Spinal cord (tissue), 10 donors: ENCODE measurements at places on chromosomes 7 and 10. TPM values are rescaled to one million over a fixed set of nuclear protein-coding genes. Genes with fewer than 3 reads are reported as not detected.

DNA sequence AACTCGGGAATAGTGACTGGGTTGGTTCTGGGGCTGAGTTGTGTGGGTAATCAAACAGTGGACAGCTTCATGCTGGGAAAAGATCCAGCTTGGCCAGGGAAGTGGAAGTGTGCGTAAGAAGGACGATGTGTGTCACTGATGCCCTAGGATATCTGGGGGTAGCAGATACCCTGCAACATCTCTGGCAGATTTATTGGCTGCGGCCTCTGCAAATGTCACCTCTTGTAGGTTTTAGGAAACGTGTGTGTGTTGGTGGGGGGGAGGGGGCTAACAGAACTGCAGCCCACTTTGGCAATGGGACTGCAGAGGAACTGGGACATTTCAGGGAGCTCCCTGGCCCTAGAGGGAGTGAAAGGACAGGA is 965 bp upstream of the AGAP3 start:
- H3K4me3 ChIP-seq: peak overlapping the region; percentile 68
- no peaks in the 10 kb centered on the region for H3K27me3 ChIP-seq
- no peak for DNase-seq
- H3K4me1 ChIP-seq: peaks cover 70% of the 10 kb centered on the region
- H3K27ac ChIP-seq: peak overlapping the region; percentile 97

GRCh38 chr10:77390481-77390891 is 247.1 kb downstream of the KCNMA1 start:
- H3K27ac ChIP-seq: no peak overlapping the region
- no peak for DNase-seq
- no peaks in the 10 kb centered on the region for H3K27me3 ChIP-seq
- no peak overlapping the region for H3K4me3 ChIP-seq
- peaks cover 9% of the 10 kb centered on the region for H3K4me1 ChIP-seq

DNA sequence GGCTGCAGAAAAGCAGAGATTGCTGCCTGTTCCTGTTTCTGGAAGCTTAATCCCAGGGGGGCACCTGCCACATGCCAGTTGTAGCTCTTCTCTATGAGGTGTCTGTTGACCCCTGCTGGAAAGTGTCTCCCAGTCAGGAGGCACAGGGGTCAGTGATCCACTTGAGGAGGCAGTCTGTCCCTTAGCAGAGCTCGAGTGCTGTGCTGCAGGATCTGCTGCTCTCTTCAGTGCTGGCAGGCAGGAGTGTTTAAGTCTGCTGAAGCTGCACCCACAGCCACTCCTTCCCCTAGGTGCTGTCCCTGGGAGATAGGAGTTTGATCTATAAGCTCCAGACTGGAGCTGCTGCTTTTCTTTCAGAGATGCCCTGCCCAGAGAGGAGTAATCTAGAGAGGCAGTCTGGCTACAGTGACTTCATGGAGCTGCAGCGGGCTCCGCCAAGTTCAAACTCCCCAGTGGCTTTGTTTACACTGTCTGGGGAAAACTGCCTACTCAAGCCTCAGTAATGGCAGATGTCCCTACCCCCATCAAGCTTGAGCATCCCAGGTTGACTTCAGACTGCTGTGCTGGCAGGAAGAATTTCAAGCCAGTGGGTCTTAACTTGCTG is 57.6 kb upstream of the CROT start:
- no peak for DNase-seq
- H3K4me1 ChIP-seq: no peaks in the 10 kb centered on the region
- H3K4me3 ChIP-seq: no peak overlapping the region

Gene CLRN3
- 0.17 TPM for total RNA-seq

DNA sequence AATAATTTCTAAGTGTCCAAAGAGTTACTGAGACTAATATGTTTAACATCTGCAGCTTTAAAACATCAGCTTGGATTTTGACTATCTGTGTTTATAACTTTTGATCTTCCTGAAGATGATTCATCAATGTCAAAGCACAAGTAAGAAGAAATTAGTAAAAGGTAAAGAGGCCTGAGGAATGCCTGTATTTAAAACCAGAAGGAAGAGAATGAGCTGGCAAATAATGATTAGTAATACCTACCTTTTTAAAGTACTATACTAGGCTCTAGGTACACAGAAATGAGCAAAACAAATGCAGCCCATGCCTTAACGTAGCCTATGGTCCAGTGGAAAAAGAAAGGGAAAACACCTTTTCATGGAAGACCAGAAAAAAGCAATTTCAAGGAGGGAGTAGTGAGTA is 158.0 kb downstream of the KCND2 start:
- H3K4me3 ChIP-seq: no peak overlapping the region
- no peaks in the 10 kb centered on the region for H3K36me3 ChIP-seq
- DNase-seq: no peak
- no peaks in the 10 kb centered on the region for H3K4me1 ChIP-seq

GRCh38 chr10:111221682-111222480 is 145.1 kb downstream of the ADRA2A start:
- no peaks in the 10 kb centered on the region for H3K27me3 ChIP-seq
- H3K36me3 ChIP-seq: no peaks in the 10 kb centered on the region
- DNase-seq: no peak
- no peak overlapping the region for H3K4me3 ChIP-seq
- H3K4me1 ChIP-seq: no peaks in the 10 kb centered on the region

GRCh38 chr7:47945261-47946015 is 2.8 kb downstream of the PKD1L1 start:
- H3K4me1 ChIP-seq: peaks cover 5% of the 10 kb centered on the region
- peak; percentile 75 for DNase-seq
- H3K27ac ChIP-seq: no peak overlapping the region
- H3K36me3 ChIP-seq: no peaks in the 10 kb centered on the region

Gene MBL2
- total RNA-seq: not detected

Gene SND1
- total RNA-seq: 125 TPM

- H3K27ac ChIP-seq: no peak overlapping the region
- H3K27me3 ChIP-seq: no peaks in the 10 kb centered on the region
- peaks cover 63% of the 10 kb centered on the region for H3K36me3 ChIP-seq
- no peak for DNase-seq
- peaks cover 3% of the 10 kb centered on the region for H3K4me1 ChIP-seq
- no peak overlapping the region for H3K4me3 ChIP-seq
Observed at GRCh38 chr7:47284691-47285635, 296.9 kb downstream of the TNS3 start.

- no peaks in the 10 kb centered on the region for H3K4me1 ChIP-seq
- H3K36me3 ChIP-seq: peaks cover 2% of the 10 kb centered on the region
- H3K27me3 ChIP-seq: no peaks in the 10 kb centered on the region
- no peak overlapping the region for H3K4me3 ChIP-seq
- DNase-seq: no peak
Observed at GRCh38 chr10:99369551-99369950, 40.4 kb downstream of the CNNM1 start.

DNA sequence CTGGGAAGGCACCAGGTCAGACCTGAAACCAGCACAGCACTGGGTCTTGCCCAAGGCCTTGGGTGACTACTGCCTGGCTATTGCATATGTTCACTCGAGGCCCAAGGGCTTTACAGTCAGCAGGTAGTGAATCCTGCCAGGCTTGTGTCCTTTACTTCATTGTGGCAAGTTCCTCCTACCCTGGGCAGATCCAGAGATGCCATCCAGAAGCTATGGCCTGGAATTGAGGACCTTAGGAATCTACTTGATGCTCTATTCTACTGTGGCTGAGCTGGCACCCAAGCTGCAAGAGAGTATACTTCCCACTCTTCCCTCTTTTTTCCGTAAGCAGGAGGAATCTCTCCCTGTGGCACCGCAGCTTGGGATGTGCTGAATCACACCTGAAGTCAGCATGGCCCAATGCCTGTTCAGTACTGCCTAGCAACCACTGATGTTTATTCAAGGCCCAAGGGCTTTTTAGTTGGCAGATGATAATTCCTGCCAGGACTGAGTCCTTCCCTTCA is 246.7 kb upstream of the CTBP2 start:
- H3K36me3 ChIP-seq: no peaks in the 10 kb centered on the region
- H3K27me3 ChIP-seq: no peaks in the 10 kb centered on the region
- DNase-seq: no peak
- H3K4me3 ChIP-seq: no peak overlapping the region

- no peaks in the 10 kb centered on the region for H3K36me3 ChIP-seq
- H3K27ac ChIP-seq: no peak overlapping the region
- no peaks in the 10 kb centered on the region for H3K4me1 ChIP-seq
- H3K4me3 ChIP-seq: no peak overlapping the region
- DNase-seq: no peak
- H3K27me3 ChIP-seq: no peaks in the 10 kb centered on the region
Observed at GRCh38 chr7:7190142-7190541, 7.8 kb downstream of the C1GALT1 start.

- DNase-seq: no peak
- no peak overlapping the region for H3K27ac ChIP-seq
- no peak overlapping the region for H3K4me3 ChIP-seq
- peaks cover 3% of the 10 kb centered on the region for H3K4me1 ChIP-seq
- no peaks in the 10 kb centered on the region for H3K36me3 ChIP-seq
Observed at GRCh38 chr7:43010061-43010460, 77.9 kb downstream of the MRPL32 start.

- DNase-seq: no peak
- no peak overlapping the region for H3K4me3 ChIP-seq
- H3K27ac ChIP-seq: no peak overlapping the region
- H3K4me1 ChIP-seq: no peaks in the 10 kb centered on the region
- H3K27me3 ChIP-seq: no peaks in the 10 kb centered on the region
Observed at GRCh38 chr10:69662901-69663300, 32.9 kb downstream of the FAM241B start.

DNA sequence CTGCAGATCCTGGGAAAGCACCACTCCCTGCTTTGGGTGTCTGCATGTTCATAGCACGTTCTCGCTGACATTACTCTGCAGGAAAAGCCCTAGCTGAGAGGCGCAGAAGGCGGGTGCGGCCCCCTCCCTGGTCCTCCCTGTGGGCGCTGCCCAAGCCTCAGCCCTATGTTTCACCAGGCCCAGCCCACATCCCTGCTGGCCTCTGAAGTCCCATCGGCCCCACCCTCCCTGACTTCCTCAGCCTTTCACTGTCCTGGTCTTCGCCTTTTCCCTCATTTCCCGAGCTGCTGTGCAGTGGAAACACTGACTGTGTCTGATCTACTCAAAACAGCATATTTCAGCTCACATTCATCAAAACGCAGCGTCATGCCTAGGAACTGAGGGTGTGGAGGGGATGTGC is 36.3 kb upstream of the DIP2C start:
- H3K4me3 ChIP-seq: no peak overlapping the region
- H3K27ac ChIP-seq: no peak overlapping the region
- H3K36me3 ChIP-seq: no peaks in the 10 kb centered on the region
- no peak for DNase-seq
- H3K4me1 ChIP-seq: no peaks in the 10 kb centered on the region

DNA sequence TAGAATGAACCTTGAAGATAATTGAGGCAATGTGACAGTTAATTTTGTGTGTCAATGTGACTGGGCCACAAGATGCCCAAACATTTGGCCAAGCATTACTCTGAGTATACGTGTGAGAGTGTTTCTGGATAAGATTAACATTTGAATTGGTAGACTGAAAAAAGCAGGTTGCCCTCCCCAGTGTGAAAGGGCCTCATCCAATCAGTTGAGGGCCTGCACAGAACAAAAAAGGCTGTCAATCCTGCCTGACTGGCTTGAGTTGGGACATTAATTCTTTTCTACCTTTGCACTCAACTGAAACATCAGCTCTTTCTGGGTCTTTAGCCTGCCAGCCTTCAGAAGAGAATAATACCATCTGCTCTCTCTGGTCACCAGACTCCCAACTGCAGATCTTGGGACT is 56.6 kb upstream of the PDE1C start:
- H3K27ac ChIP-seq: no peak overlapping the region
- no peaks in the 10 kb centered on the region for H3K4me1 ChIP-seq
- no peaks in the 10 kb centered on the region for H3K36me3 ChIP-seq
- H3K27me3 ChIP-seq: no peaks in the 10 kb centered on the region

Gene LIPN
- total RNA-seq: not detected

DNA sequence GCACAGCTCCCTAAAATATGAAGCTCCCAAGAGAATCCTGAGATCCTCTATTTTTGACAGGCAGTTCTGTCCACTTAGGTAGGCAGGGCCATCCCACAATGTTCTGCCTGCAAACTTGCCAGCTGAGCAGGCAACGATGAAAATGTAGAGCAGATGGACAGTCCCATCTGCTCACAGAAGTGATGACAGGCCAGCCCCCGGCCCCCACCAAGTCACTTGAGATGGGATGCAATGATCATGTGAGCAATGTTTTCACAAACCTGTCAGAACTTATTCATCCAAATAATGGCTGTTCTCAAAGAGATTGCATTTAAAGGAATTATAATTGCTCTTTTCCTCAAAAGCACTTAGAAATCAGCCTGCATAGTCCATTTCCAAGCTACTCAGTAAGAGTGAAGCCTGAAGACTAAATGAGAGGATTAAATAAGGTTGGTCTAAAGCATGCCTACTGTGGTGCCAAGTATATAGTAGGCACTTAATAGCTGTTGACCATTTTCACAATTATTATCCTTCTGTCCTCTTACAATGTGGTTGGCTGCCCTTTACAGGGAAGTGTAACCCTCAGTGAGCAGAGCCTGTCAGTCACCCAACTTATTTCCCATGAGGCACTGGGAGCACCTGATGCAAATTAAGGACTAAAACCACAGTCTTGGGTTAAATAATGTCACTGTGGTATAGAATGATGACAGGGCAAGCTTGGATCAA is 301.2 kb downstream of the FGFR2 start:
- H3K27ac ChIP-seq: no peak overlapping the region
- peaks cover 2% of the 10 kb centered on the region for H3K27me3 ChIP-seq
- no peaks in the 10 kb centered on the region for H3K36me3 ChIP-seq
- H3K4me3 ChIP-seq: no peak overlapping the region
- DNase-seq: no peak
- peaks cover 3% of the 10 kb centered on the region for H3K4me1 ChIP-seq

GRCh38 chr10:119526621-119527592 is 15.6 kb downstream of the RGS10 start:
- no peak overlapping the region for H3K27ac ChIP-seq
- DNase-seq: no peak
- H3K4me1 ChIP-seq: no peaks in the 10 kb centered on the region
- H3K27me3 ChIP-seq: no peaks in the 10 kb centered on the region
- H3K36me3 ChIP-seq: no peaks in the 10 kb centered on the region

DNA sequence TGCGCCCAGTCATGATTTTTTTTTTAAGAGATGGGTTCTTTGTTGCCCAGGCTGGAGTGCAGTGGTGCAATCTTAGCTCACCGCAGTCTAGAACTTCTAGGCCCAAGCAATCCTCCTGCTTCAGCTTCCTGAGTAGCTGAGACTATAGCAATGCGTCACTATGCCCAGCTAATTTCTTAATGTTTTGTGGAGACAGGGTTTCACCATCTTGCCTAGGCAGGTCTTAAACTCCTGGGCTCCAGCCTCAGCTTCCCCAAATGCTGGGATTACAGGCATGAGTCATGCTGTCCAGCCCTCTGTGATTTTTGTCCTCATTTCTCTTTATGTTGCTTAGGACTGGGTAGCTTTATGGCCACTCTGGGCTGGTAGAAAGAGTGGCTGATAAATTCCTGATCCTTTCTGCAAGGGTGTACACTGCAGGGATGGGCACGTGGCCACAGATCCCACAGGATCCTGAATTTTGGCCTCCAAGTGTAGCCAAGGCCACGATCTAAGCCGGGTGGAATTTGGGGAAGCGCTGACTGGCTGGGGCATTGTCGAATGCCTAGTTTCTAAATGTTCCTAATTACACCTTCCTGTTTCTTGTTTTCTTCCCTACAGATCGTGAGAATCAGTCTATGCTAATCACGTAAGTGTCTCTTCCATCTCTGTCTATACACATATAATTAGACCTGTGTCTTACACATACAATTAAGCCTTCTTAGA is 24.1 kb upstream of the MYH16 start:
- H3K27ac ChIP-seq: no peak overlapping the region
- H3K4me3 ChIP-seq: no peak overlapping the region
- peaks cover 4% of the 10 kb centered on the region for H3K27me3 ChIP-seq
